ENCODE measurements at places on chromosomes 7 and 10.
A peak's percentile ranks its signal among the peaks of the same experiment; 100 is the strongest.

- DNase-seq: no peak
These were observed 16.2 kb downstream of the NPC1L1 start for GRCh38 chr7:44524811-44525388.

- DNase-seq: no peak
These were observed 80.5 kb upstream of the TMEM106B start for GRCh38 chr7:12130609-12131008.

- no peak for DNase-seq
These were observed 41.2 kb upstream of the AKR1E2 start for GRCh38 chr10:4784667-4785333.

DNA sequence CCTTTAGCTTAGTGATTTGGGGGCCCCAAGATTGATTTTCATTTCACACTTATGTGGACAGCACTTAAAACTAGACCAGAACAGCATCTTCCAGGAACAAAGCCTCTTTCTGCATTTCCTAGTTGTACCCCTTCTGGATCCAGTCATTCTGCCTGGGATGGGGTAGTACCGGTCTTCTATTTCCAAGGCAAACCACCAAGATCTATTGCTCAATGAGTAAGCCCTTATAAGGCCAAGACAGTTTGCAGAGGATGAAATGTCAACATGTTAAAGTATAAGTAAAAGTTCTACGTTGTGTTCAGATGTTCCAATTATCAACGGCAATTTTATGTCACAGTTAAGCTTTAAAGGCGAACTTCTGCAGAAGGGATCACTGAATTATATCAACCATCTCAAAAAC lies 106.9 kb upstream of the ZNF746 start:
- no peak for DNase-seq

- DNase-seq: no peak
These were observed 5.7 kb downstream of the ARL5B start for GRCh38 chr10:18664841-18665478.

DNA sequence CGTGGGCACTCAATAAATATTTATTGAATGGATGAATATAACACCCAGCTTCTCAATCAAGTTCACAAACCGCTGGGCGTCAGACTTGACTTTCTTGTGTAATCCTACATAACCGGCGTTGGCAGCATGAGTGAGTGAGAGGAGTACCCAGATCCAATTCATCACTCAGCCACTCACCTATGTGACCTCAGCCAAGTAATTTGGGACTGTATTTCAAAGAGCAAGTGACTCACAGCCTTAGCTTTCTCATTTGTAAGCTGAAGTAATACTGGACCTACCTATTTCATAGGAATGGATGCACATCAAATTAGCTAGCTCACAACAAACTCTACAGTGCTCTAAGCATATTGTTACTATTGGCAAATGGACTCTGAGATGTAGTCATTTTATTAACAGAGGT lies 53.8 kb upstream of the FAM204A start:
- no peak for DNase-seq

DNA sequence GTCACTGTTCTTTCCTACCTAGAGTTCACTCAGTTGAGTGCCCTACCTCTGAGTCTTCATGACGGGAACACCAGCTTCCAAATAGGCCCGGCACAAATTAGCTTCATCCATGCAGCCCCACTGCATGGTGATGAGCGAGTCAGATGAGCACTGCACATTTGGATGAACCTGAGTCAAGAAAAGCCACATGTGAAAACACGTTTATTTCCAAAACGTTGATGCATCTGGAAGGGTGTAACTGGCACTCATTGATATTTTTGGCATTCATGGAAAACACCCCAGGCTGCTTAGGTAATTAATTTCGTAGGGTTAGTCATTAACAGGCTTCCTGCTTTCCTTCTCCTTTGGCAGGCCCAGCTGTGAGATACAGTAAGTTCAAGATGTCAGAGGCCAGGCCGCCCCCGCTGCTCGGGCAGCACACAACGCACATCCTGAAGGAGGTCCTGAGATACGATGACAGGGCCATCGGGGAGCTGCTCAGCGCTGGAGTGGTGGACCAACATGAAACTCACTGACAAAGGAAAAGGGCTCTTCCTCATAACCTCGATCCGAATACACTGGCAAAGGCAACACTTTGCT lies 725.2 kb downstream of the SUGCT start:
- DNase-seq: no peak

DNA sequence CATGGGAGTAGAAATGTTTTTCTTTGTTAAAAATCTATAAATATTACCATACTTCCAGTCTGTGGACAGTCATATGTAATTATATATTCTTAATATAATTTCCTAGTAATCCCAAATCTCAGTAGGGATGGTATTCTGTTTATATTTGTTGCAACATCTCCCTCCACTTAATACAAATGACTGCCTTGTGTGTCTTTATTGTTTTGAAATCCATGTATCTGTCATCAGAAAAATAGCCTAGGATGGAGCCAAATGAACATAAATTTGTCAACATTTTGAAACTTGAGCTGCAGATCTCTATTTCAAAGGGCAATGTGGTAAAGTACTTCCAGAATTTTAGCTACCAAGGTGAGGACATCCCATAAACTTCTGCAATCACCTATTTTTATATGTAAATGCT lies 290.7 kb downstream of the TSPAN12 start:
- no peak for DNase-seq

DNA sequence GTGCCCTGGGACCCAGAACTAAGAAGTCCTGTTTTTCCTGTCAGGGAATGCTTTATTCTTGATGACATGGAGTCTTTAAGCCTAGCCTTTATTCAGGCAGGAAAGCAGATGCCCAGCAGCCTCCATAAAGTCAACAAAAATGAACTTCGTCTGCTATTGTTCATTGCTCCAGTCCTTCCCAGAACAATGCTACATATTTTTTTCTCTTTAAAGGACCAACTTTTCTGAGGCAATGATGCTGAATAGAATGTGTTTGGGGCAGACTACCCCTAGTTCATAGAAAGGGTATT lies 47.6 kb upstream of the PDCD4 start:
- no peak for DNase-seq

- DNase-seq: no peak
These were observed 26.8 kb upstream of the VAX1 start for GRCh38 chr10:117164592-117165537.

DNA sequence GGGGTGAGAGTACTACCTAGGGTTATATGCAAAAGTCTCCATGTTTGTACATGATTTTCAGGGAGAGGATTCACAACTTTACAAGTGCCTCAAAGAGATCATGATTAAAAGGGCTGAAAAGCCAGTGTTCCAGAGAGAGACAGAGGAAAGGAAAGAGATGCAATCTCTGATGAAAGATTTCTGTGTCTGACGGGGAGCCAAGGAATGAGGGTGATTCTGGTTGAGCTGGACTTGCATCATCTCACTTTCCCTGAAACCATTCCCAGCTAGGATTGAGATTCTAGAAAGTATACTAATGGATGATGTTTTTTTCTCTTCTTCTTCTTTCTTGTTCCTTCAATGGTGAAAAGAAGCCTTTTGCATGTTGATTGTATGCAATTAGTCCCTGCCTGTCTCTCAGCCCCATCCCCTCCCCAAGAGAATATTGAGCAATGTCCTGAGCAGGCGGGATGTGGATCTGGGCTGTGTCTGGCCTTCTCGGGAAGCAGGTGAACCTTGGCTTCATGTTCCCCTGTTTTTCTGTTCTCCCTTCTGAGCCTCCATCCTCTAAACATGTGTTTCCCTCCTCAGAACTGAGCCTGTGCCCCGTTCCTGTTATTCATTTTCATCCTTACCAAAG lies 186.1 kb downstream of the ZNF365 start:
- no peak for DNase-seq

DNA sequence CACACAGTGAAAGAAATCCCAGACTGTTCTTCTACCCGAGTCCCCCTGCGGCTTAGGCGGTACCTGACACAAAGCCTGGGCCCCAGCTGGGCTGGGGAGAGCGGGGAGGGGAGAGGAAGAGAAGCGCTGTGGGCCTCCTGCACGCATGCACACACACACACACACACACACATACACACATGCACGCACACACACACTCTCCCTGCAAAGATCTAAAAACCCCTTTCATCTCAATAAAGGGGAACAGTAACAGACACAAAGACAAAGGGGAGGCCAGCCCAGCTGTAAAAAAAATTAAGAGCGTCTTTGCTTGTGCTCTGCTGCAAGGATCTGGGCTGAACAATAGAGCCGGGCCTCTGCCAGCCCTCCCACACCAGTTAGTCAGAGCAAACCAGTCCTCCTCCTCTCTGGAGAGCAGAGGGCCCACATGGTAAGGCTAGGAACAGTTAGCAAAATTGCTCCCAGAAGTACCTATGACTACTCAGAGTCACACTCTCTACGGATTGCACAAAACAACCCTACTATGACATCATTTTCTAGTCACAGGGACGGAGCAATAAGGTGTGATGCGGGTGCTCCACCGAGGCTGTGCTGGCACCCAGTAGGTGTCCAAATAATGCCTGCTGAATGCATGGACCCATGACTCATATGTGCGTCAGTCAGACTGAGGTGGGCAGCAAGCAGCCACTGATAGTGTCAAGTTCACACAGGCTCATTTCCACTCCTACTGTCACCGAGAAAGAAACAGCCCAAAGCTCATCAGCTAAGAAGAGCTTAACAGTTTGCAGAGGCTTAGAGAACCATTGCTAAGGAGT lies 9.2 kb downstream of the ITPRIP start:
- DNase-seq: peak; percentile 83

DNA sequence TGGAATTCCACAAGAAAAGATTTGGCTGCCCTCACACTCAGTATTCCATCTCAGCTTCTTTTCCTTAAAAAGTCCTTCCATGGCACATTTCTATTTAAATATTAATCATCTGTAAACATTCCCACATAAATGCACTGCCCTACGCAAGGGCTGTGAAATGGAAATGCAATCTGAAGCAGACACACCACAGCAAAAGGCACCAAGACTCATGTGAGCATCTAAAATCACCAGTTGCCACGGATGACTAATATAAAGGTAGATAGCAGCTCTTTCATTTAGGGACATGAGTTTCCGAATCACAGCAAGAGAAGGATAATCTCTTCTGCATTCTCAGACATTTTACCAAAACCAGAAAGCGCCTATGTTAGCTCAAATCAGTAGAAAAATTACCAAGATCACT lies 31.6 kb downstream of the COA1 start:
- DNase-seq: no peak

DNA sequence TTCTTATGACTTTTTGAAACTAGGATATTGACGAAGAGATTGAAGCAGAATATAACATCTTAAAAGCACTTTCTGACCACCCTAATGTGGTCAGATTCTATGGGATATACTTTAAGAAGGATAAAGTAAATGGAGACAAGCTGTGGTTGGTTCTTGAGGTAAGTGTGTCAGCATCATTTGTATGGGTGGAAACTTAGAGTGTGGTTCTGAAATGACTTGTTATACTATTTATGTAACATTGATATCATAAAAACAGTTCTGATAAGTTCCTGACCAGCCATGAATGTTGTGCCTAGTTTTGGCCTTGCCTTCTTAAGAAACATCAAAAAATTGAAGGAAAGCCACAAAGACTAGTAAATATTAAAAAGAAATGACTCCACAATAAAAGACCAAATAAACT lies 20.8 kb downstream of the MYO3A start:
- DNase-seq: no peak

DNA sequence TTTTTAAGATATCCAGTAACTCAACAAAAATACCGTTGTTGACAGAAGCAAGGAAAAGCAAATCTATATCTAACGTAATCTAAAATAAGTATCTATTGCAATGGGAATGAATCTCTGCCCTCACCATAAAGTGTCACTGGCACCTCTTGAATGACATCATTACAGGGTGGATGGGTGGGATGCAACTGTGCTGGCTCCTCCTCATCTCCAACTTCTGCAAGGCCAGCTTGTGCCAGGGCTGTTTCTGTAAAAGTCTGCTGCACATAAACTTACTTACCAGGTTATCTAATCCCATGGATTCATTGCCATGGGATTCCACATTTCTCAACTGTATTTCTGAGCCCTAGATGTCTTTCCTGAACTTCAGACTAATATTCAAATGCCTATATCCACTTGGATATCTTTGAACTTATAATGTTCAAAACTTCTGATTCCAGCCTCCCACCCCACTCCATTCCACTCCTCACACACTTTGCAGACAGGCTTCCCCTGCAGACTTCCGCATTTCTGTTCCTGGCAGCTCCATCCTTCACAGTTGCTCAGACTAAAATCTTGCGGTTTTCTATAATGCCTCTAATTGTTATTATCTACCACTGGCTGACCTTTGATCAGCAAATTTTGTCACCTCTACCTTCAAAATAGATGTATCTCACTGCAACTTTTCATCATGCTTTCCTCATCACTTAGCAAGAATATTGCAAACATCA lies 10.7 kb downstream of the FGL2 start:
- no peak for DNase-seq

- no peak for DNase-seq
These were observed 118.7 kb downstream of the HIPK2 start for GRCh38 chr7:139658908-139659675.

DNA sequence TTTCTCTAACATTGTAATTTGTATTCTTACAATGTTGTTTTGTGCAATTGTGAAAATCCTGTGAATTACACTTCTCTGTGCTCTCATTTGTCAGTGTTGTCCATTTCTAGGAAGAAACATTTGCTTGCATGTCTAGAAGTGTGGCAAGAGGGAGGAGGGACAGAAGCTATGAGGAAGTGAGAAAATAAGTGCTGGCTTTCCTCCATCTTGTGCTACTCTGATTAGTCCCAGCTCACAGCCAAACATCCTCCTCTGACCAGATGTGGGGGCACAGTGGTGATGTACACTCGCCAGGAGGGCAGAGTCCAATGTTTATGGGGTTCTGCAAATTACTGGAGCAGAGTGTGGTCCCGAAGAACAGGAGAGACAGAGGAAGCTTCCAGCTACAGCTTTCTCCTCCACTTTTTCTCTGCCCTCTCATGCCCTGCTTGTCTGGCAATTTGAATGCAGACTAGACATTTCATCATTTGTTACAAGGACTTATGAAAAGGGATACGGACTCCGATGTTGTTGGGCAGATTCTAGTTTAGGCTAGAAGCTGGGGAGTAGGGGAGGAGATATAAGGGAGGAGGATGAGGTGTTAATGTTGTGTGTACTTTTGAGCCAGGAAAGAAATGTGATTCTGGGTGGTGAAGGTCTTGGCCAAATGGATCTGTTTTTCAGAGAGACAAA lies 131.0 kb upstream of the C1GALT1 start:
- DNase-seq: no peak

DNA sequence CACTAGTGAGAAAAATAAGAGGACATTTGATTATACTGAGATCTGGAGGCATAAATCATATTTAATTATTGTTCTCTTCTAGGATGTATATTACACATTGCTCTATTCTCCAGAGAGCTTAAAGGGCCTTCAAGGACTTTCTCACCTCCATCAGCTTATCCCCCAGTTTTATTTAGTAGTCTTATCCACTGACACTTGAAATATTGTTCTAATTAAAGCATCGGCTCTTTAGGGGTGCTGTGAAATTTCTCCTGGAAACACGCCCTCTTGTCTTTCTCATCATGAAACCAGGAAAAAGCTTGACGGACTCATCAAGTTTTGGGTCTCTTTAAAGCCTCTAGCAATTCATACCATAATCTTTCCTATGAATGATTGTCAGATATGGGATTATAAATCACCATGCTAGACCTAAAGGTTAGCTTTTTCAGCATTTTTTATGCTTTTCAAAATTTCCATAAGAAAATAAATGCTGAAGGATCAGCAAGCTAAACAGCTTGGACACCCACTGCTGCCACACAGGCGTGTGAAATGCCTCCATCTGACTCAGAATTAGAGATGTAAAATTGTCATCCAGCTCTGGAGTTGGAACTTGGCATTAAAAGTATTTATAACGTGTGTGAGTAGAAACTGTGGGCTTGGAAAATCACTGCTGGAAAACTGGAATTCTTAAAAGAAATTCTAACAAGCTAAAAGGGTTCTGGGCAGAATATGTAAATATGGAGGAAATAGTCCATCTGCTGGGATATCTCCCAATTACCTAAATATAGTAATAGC lies 216.3 kb downstream of the CHRM2 start:
- no peak for DNase-seq

GRCh38 chr10:4154191-4154715 lies 369.2 kb upstream of the KLF6 start:
- DNase-seq: no peak
